Muscle of back (tissue), 13 donors: ENCODE measurements at places on chromosomes 6 and 20.

- no peak for DNase-seq
Observed at GRCh38 chr6:63644668-63645326, 9.2 kb downstream of the PHF3 start.

DNA sequence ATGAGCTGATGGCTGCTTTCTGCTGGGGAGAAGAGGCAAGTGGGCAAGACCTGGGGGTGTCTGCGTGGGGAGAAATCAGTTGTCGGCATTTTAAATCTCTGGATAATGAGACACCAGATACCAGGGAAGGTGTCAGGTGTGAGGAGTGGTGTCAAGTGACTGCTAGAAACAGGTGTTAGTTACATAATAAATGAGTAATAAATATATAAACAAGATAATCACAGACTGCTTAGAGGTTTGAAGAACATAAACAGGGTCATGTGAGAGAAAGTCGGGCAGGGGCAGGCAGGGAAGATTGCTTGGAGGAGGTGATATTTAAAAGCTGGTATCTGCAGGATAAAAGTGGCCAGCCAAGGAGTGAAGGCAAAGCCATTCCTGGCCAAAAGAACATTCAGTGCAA, 87.2 kb upstream of the RIN2 start:
- DNase-seq, result no peak

- no peak for DNase-seq
Observed at GRCh38 chr6:139354189-139354588, 20.3 kb downstream of the CITED2 start.

DNA sequence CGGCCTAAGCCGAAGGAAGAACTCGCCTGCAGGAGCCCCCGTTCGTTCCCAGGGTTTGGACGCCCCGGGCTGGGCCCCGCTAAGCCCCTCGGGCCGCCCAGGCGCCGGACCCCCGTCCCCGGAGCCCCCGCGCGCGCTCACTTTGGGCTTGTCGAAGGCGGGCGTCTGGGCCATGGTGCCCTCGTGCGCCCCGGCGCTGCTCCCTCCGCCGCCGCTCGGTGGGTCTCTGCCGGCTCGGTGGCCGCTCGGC, 140 bp downstream of the ADA start:
- DNase-seq, result no peak

- no peak for DNase-seq
Observed at GRCh38 chr20:61571916-61572711, 320.1 kb downstream of the CDH4 start.

GRCh38 chr6:135438907-135439535, 58.5 kb downstream of the AHI1 start:
- DNase-seq, result peak; percentile 7

DNA sequence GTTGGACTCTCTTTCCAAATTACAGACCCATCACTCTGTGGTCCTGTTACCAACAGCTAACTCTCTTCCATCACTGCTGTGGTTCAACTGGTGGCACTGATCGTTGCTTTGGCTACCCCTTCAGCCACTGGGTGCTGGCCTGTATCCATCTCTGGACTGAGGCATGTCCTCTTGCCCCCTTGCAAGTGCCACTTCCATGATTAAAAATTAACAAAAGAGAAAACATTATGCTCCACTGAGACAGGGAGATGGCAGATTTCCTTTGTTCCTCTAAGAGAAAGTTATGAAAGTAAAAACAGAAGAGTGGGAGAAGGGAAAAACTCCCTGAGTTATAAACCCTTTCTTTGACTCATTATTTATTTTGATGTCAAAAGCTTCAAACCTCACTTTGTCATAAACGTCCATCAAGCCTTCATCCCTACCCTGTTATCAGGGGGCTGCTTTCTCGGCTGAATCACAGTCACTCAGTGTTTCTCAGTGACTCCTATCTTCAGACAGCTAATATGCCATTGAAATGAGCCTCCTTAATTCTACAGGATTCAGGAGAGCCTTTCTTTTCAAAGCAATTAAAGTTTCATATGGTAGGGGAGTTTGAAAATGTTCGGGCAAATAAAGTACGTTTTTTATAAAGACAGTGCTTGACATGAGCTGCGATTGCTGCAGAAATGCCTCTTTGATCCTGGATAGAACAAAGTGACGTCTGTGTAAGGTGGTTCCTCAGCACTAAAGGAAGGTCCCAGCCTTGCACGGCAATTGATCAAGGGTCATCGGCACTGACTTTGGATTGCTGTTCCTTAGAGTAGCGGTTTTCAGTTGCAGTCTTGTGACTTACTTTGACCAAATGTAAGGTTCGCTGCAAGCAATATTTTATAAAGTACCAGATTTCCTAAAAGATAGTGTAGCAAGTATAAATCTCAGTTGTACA, 49.9 kb upstream of the PBOV1 start:
- no peak for DNase-seq

DNA sequence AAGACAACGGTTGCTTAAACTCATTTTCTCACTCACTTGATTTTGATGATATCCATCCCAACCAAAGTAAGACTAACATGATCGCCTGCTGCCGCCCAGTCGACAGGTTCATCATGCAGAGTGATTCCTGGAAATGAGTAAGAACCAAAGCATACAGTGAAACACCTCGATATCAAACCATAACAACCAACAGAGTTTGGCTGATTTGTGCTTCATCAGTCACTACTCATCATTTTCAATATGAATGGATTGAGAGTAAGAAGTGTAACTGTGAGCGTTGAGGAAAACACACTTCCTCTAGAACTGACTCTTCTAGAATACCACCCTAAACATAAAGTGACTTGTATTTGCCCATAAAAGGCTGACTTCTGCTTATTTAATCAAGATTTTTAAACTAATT, 29.2 kb upstream of the ALDH8A1 start:
- DNase-seq, result no peak

GRCh38 chr20:32036716-32037485, 15.1 kb upstream of the HCK start:
- DNase-seq, result no peak

DNA sequence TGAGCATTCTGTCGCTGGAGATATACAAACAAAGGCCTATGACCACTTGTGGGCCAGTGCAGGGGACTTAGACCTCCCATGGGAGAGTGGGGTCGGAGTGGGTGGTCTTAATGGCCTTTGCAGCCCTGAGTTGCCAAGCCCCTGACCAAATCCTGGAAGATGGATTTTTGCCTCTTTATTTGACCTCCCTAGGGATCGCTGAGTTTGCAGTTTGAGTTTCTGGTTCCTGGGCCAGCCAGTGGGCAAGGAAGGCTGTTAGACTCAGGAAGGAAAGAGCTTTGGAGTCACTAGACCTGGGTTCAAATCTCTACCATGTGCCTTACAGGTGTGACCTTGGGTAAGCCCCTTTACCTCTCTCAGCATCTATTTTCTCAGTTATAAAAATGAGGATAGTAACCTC, 94.1 kb downstream of the CD40 start:
- DNase-seq, result no peak

DNA sequence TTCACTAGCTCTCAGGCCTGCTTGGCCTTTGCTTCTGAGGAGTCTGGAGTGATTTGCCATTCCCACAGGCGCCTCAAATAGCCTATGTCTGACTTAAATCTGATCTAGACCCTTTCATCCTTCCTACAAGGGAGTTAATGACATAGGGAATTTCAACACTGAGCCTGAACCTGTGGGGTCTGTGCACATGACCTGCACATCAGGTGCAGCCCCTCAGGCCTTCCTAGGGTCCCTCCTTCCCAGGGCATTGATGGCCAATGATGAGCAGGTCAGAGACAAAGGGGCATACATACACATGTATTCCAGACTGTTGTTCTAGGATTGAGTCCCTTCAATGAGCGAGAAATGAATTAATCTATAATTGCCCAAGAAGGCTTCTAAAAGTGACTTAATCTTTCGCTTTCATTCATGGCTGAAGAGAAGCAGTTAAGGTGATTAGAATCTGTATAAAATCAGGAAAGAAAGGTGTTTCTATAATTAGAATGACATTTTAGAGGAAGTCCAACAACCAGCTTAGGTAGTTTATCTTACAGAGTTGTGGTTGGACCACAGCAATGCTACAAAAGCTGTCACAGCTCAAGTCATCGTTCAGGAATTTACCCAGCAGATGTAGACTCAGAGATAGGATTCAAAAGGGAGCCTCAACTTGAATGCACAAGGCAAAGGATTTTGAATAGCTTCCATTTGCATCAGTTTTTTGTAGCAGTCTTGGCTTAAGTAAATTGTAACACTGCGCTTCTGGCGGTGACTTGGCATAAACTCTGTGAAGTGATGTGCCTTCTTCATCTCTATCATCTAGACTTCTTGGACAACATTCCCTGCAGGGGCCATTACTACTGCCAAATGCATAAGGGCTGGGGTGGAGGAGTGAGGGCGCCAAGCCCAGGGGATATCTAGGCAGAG, 27.0 kb upstream of the TBC1D7 start:
- peak; percentile 93 for DNase-seq

DNA sequence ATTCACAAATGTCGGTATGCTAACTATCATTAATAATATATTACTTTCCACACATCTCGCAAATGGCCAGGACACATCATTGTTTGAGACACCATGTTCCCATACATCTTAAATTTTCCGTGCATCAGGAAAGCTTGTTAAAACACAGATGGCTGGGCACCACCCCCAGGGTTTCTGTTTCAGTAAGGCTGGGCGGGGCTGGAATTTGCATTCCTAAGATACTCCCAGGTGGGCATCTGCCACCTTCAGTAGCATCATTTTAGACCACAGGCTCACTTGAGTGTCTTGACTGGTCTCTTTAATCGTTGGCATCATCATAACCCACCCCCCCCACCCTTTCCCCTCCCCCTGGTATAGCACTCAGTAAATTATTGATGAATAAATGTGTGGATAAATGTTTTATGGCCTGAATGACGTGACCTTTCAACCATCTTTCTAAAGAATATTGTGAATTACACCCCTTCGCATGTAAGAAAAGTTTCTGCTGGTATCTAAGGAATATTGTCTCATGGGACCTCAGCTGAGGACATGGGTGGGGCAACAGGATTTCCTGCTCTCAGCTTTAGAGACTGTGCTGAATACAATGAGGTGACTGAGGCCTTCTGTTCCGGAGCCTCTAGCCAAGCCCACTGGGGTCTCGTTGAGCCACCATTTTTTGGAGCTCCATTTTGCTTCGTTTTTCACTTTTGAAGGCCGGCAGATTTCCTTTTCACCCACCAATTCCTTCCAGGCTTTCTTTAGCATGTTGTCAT, 124.1 kb upstream of the NEDD9 start:
- peak; percentile 28 for DNase-seq

DNA sequence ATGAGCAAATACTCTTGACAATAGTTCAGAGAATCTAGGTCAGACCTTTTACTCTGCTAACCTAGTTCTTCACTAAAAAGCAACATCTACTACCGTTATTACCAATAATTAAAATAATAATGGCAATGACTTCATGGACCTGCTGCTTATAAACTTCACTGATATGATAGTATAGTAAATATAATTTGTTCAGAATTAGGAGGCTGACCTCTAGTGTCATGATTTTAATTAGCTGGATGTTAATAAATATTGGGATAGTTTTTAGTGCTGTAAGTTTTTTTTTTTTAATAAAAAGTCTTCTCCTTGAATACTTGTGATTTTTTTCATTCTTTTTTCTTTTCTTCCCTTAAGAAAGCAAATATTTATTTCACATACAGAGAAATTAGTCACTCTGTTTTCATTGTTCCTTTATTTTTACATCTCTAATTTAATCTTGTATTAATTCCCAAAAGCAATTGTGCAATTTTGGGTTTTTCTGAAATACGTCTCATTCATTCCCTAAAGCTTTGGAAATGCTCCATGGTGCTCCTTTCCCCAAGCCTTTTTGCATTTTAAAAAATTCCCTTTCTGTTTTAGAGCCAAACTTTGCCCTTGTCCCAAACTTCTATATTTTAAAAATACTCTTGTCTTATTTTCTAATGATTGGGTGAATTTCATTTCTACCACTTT, 46.6 kb upstream of the UST start:
- DNase-seq, result no peak

GRCh38 chr6:42150254-42150653, 7.8 kb upstream of the C6orf132 start:
- DNase-seq, result no peak

DNA sequence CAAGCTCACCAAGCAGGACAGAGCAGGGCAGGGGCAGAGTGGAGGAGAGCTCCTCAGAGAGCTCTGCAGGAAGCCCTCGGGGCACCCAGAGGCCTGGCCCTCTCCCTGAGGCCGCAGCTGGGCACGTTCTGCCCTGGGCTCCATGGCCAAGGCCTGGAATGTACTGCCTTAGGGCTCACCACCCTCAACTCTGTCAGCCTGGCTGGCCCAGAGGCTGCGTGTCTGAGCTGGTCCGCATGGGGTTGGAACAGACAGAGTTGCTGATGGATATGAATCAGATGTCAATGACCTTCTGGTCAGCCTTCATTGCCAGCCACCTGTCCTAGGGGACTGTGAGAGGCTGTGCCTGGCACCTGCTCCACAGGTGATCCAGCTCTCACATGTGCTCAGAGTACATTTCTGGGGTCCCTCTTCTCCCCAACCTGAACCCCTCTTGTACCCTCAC, 33.2 kb upstream of the PCMTD2 start:
- DNase-seq, result no peak

DNA sequence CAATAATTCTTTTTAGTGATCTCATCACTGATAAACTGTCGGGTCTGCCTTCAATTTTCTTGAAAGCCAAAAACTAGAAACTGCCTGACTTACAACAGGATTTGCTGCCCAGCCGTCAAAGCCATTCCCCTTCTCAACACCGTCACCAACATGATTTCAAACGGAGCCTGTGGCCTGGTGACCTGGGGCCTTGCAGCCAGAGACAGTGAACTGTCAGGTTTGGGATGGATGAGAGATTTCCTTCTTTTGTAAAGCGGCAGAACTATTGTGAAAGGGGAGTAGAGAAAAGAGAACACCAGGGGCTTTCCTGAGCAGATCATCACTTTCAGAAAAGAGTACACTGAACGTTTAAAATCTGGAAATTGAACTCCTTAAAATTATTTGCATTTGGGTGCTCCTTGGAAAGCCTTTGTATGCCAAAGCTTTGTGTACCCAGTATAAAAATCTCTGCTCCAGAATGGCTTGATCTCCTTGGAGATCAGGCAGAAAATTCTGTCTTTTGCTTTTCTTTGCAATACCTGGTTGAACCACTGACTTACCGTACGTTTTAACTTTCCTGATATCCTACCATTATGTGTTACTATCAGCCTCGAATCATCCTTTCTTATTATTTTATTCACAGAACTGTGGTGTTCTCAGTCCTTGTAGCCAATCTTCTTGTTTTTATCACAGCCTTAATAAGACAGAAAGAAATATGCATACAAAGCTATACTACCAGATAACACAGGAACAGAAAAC, 125.2 kb downstream of the PACRG start:
- no peak for DNase-seq

- no peak for DNase-seq
Observed at GRCh38 chr20:19531446-19531845, 226.6 kb upstream of the RIN2 start.

GRCh38 chr20:1324598-1325172, 4.3 kb downstream of the SDCBP2 start:
- no peak for DNase-seq

- no peak for DNase-seq
Observed at GRCh38 chr6:105932440-105932839, 153.7 kb upstream of the PRDM1 start.

GRCh38 chr6:15768999-15769398, 106.2 kb upstream of the DTNBP1 start:
- no peak for DNase-seq

- DNase-seq, result no peak
Observed at GRCh38 chr20:46394872-46395760, 11.3 kb downstream of the ELMO2 start.
